ENCODE measurements at places on chromosomes 11 and 22.
A peak's percentile ranks its signal among the peaks of the same experiment; 100 is the strongest.

DNA sequence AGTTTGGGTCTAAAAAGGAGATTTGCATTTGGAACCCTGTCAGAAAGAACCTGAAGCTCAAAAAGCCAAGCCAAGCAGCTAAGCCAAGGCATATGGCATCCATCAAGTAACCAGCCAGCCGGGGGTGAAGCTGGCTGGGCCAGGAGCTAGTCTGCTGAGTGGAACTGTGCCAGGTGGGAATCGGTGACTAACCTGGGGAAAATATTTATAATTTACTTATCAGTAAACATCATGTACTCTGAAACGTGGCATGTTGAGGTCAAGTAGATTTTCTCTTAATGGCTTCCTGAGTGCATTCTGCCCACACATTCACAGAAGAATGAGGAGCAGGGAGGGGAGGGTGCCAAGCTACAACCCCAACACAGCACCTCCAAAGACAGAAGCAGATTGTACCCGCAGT lies 70.5 kb upstream of the SESN3 start:
- no peak for DNase-seq

DNA sequence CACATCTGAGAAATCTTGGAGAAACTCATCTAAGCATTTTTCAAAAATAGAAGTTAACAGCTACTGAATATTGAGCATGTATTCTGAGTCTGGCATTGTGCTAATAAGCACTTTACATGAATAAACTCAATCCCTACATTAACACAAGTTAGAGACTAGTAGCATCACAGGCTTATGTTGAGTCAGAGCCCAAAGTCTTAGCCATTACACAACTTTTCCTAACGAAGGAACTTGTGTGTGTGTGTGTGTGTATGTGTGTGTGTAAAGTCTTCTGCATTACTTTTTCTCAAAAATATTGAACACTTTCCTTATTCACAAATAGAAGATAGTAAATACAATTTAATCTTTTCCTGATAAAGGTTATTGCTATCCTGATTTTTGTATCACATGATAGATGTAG lies 8.7 kb upstream of the CLPB start:
- no peak for DNase-seq

DNA sequence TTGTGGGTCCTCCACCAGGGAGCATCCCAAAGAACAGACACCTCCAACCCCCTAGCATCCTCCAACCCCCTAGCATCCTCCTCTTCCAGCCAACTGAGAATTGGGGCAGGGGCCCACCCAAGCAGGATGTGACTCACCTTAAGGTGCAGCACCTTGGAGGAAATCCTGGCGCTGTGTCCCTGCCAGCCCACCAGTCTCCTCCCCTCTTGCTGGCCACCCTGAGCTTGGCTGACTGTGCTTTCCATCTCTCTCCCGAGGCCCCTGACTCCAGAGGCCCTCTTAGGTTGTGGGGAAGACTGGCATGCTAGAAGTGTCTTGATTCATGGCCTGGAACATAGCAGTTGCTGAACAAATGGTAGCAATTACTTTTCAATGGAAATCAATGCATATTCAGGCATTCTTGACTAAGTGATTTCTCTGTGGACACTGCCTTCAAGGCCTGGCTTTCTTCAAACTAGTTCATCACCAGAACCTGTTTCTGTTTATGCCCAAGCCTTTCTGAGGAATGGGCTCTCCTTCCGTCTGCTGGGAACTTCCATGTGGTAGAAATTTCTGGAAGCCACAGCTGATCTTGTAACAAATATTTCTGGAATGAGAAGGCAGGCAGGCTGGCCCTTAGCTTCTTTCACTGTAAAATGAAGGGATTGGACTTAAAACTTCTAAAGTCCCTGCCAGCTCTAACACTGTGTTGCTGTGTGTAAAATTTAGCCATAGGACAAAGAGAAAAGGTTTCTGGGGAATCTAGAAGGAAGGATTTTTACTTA lies 60.5 kb downstream of the CEP164 start:
- DNase-seq: no peak

DNA sequence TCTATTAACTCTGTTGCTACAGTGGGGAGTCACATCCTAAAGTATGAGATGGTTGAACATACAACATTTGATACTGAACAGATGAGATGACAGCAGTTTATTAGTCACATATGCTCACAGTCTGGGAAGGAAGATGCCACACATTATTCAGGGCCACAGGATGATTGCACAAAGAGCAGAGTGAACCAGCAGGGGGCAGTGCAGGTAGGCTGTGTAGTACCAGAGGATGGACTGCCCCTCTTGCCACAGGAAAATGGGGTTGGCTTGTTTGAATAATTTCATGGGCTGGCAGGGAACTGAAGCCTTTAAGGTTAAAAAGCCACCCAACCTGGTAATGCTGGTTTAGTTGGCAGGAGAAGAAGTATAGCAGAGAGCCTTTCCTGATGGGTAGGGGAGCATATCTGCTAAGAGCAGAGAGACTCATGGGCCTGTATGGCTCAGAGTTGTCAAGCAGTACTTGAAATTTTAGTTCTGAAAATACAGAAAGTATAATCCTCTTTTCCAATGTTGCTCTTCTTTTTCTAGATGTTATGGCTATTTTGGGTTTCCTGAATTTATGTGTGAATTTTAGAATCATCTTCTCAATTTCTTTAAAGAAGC lies 180.4 kb upstream of the B3GAT1 start:
- DNase-seq: peak; percentile 26

- no peak for DNase-seq
Observed at GRCh38 chr11:78039919-78040671, 17.0 kb upstream of the KCTD14 start.

DNA sequence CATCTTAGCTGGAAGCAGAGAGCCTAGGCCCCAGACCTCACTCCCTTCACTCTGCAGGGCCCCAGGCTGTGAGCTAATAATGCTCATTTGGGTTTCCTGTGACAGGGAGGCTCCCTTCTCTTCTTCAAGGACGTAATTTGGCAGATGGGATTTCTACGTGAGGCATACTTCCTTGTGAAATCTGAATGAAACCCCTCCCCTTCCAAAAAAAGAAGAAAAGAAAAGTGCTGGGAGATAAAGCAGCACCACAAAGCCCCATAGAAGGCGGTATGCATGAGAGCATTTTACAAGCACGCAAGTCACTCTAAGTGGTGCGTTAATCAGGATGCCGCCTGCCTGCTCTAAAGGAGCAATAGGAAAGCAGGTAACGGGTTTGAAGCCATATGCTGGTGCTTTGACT lies 5.7 kb downstream of the P2RX3 start:
- no peak for DNase-seq

DNA sequence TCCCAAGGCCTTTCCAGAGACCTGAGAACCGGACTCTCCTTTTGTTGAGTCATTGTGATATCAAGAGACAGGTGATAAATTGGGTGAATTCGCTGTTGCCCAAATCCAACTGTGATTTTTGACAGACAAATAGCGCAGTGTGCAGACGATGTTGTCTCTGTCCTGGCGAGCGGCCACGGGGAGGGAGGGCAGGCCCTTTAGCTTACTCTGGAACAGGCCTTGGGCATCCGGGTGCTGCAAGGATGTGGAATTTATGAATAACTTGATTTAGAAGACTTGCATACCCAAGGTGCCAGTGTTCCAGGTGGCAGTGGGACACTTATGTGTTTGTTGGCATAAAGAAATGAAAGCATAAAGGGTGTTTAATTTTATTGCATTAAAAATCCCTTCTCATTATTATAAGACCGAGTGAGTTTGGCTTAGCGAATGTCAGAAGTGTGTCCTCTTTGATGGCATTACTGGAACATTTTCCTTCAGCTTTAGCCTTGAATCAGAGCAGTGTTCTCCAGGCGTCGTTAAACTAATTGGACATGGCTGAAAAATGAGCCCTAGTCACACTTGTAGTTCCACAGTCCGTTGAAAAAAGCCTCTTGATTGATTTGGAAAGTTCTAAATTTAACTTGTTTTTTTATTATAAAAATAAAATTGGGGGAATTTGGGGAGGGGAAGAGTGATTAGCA lies 9.4 kb downstream of the LDLRAD3 start:
- DNase-seq: no peak

- DNase-seq: no peak
Observed at GRCh38 chr22:25551396-25551795, 13.1 kb upstream of the GRK3 start.

DNA sequence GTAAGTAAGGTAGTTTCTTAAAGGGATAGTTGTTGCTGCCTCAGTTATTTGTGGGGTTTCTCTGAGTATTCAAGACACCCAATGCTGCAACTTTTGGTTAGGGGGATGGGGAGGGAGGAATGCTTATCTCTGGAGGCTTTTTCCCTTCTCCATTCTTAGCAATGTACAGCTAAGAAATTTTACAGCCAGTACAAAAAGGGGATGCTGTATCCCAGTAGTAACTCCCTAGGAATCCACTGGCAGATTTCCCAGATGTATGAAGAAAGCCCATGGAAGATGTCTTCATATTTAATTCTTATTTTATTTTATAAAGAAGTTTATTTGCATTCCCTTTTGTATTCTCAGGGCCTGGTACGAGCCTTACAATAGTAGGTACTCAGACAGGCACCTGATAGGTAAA lies 154.8 kb downstream of the ENTHD1 start:
- DNase-seq: no peak

DNA sequence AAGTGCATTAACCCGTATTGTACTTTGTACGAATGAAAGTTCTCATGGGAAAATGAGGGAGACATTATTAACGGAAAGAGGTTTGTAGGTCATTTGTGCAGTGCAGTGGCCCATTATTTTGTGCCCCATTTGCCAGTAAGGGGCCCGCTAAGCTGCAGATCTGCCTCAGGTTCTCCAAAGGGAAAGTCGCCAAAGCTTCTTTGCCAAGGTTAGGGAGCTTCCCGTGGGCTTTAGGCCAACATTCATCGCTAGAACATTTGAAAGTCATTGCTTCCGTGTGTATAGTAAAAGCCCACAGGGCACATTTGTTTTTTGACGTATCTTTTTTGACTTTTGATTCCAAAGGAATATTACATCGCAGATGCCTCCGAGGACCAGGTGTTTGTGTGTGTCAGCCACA lies 61.0 kb upstream of the SORL1-AS1 start:
- no peak for DNase-seq

- DNase-seq: no peak
Observed at GRCh38 chr22:26606611-26607010, 11.2 kb downstream of the CRYBB1 start.

DNA sequence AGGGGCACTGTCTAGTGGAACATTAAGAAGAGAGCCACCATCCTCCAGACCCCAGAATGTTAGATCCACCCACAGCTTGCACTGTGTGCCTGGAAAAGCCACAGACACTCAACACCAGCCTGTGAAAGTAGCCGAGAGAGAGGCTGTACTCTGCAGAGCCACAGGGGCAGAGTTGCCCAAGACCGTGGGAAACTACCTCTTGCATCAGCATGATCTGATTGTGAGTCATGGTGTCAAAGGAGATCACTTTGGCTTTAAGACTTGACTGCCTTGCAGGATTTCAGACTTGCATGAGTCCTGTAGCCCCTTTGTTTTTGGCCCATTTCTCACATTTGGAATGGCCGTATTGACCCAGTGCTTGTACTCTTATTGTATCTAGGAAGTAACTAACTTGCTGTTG lies 115.9 kb upstream of the CCDC179 start:
- no peak for DNase-seq
